ENCODE measurements at places on chromosomes 2 and 18.

DNA sequence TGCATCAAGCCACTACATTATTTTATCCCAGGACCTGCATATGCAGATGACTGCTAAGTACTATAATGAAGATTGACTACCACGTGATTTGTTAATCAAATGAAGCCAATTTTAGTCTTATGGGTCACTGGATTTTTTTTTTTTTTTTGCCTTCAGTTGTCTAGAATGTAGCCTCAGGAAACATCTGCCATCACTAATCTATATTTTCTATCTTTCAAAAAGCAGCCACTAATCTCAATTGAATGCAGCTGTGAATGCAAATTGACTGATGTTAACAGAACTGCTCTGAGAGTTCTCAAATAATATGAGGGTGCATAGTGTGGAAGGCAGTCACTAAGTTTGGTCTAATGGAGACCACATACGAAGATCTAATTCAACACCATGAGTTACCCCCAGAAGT lies 106.3 kb downstream of the ABCA12 start:
- DNase-seq: no peak

GRCh38 chr2:208671886-208672680 lies 265.5 kb downstream of the PTH2R start:
- DNase-seq: no peak

GRCh38 chr18:76967721-76968472 lies 145.5 kb downstream of the ZNF236 start:
- no peak for DNase-seq

DNA sequence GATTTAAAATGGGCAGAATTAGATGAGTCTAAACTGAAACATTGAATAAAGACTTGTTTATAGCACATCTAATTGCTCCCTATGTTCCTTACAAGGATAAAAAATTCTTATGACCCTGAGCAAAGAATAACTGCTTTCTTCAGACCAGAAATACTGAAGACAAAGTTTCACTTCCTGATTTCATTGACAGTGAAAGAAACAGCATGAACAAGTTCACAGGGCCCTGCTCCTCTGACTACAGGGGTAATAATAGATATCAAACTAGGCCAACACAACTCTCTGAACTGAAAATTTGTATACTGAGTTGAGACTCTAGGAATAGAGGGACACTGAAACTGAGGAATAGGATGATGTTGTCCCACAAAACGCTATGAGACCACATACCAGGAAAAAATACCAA lies 1383.3 kb upstream of the CDH2 start:
- DNase-seq: no peak
